Gastrocnemius medialis (tissue), 4 donors: ENCODE measurements at places on chromosomes 1 and 21.

GRCh38 chr1:28668956-28669723 lies 556 bp downstream of the GMEB1 start:
- DNase-seq: no peak

- peak; percentile 25 for DNase-seq
These were observed 2.0 kb upstream of the ENAH start for GRCh38 chr1:225654688-225655508.

DNA sequence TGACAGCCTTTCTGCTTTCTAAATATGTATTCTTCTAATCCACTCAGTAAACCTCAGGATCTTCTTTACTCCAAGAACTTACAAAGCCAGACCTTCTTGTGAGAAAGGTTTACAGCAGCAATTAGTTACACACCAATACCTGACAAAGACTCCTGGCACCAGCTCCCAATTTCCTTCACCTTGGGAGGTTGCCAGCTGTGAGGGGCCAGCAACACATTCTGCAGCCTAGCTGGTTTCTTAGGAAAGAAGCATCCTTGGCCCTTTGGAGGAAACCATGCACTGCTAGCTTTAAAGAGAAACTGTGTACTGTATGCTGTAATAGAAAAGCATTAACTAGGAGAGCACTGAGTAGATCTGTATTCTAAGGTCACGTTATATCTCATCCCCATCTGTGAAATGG lies 10.8 kb downstream of the FYB2 start:
- no peak for DNase-seq

GRCh38 chr1:203463469-203464062 lies 12.0 kb upstream of the PRELP start:
- DNase-seq: no peak

- DNase-seq: no peak
These were observed 9.6 kb downstream of the ZBTB18 start for GRCh38 chr1:244060686-244061085.

- DNase-seq: no peak
These were observed 28.6 kb upstream of the TXLNA start for GRCh38 chr1:32150847-32151246.
